ENCODE measurements at places on chromosomes 3 and 15. TPM values are rescaled to one million over a fixed set of nuclear protein-coding genes. Genes with fewer than 3 reads are reported as not detected.

- DNase-seq = no peak
Observed at GRCh38 chr3:87410110-87410509, 133.7 kb upstream of the POU1F1 start.

Gene CHAC1
- polyA plus RNA-seq = 5.6 TPM

- no peak for DNase-seq
Observed at GRCh38 chr3:68210635-68211034, 556.2 kb upstream of the SUCLG2 start.

GRCh38 chr3:123586131-123586530, 1.3 kb upstream of the HACD2 start:
- DNase-seq = peak; percentile 22

DNA sequence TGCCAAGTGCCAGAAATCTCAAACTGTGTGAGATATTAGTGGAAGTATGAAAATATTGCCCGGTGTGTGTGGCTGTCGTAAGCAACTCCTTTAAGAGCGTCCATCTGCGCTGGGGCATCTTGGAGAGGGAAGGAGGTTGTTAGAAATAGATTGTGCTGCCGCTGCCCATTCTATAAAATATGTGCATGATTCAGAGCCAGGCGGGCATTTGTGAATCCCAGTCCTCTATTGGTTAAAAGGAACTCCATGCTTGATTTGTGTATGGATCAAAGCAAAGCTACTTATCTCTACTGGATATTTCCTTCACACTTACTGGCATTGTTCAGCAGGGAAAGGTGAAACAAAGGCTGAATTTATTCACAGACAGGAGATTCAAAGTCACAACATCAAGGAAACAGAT, 89.6 kb upstream of the SNRK start:
- no peak for DNase-seq

Gene DNAH1
- 5.5 TPM for polyA plus RNA-seq

Gene B3GALNT1
- 17.5 TPM for polyA plus RNA-seq

DNA sequence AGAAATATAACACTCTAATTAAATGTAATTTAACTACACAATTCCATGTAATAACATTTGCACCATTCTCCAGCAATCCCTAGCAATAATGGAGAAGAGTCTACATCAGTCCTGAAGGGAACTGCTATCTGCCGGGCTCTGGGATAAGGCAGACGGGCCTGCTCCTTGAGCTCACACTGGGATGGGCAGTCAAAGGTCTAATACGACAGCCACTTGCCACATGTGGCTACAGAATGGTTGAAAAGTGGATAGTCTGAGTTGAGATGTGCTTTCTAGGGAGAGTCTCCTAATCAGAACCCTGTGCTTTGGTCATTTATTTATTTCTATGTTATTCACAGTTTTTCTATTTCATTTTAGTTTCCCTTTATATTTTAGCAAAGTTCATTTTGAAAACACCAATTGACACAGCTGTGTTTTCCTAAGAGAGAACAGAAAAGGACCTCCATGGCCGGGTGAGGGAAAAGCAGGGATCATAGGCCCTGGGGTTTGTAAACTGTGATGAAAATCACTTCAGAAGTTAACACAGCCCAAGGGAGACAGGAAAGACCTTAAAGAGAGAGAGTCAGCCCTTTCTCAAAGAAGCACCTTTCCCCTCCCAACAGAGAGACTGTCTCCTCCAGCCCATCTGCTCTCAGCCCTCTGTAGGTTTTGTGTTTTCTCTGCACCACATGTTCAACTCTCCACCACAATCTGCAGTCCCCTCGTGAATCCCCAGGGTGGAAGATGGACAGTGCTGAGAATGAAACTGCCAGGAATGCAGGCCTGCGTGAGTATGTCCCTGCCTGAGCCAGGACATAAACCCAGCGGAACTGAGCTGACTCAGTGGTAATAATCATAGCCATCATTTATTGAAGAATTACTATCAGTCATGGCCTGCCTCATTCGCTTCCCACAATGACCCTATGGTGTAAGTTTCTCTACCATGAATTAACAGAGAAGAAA, 11.6 kb downstream of the FSIP1 start:
- peak; percentile 86 for DNase-seq

GRCh38 chr3:148450819-148451218, 246.9 kb upstream of the AGTR1 start:
- no peak for DNase-seq

- DNase-seq = no peak
Observed at GRCh38 chr3:74617776-74618175, 3.3 kb upstream of the CNTN3 start.

GRCh38 chr15:96261575-96262034, 68.9 kb upstream of the NR2F2 start:
- DNase-seq = no peak

GRCh38 chr3:29247088-29247745, 33.7 kb upstream of the RBMS3 start:
- no peak for DNase-seq

DNA sequence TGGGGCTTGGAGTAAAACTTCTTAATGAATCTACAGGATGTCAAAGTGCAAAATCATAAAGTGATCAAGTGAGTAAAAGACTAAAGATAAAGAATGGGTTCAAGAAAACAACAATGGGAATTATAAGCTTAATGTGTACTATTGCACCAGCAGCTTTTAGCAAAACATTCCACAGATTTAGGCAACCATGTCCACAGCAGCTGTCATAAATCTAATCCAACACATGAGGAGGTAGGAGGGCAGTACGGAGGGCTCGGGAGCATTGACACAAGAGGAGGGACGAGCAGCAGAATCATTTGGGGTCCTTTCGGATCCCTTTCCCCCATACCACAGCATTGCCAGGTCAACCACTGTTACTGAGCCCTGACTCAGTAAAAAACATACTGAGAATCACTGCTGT, 464.3 kb upstream of the WNT5A start:
- no peak for DNase-seq

DNA sequence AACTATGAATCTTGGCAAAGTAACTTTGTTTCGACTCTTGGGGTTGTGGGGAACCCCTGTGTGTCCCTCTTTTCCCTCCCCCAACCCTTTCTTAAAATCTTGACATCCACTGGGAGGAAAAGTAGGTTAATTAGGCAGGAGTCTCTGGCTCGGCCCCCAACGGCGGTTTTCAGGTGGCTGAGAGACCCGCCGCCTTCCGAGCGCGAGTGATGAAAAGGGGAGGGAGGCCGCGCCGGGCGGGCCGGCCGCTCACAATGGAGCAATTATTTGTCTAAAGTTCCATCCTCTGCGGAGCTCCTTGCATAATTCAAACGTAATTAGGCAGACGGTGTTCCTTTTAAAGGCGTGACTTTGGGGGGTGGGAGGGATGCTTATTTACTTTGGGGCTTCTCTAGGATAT, 51.7 kb downstream of the ZIC4 start:
- no peak for DNase-seq

GRCh38 chr3:56931836-56932235, 128.6 kb upstream of the SPATA12 start:
- DNase-seq = no peak

Gene MESP1
- 1.3 TPM for polyA plus RNA-seq

Gene SYNPR
- polyA plus RNA-seq = not detected

DNA sequence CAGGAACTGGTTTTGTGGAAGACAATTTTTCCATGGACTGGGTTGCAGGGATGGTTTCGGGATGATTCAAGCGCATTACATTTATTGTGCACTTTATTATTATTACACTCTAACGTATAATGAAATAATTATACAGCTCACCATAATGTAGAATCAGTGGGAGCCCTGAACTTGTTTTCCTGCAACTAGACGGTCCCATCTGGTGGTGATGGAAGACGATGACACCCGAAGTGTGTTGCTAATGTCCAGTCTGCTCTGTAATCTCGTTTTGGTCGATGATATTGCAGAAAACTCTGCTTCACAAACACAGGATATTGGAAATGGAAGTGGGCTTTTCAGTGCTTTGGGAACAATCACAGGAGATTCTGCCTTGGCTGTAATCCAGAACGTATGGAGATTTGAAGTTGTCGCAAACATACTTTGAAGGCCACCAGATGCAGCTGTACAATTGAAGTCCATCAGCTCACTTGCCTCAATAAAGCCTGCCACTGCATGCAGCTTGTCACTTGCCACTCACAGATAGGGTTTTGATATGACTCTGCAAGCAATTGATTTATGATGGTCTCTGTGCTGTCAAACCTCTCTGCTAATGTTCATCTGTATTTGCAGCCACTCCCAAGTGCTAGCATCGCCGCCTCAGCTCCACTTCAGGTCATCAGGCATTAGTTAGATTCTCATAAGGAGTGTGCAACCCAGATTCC, 141.7 kb downstream of the TJP1 start:
- no peak for DNase-seq

Gene RBSN
- 17.4 TPM for polyA plus RNA-seq

DNA sequence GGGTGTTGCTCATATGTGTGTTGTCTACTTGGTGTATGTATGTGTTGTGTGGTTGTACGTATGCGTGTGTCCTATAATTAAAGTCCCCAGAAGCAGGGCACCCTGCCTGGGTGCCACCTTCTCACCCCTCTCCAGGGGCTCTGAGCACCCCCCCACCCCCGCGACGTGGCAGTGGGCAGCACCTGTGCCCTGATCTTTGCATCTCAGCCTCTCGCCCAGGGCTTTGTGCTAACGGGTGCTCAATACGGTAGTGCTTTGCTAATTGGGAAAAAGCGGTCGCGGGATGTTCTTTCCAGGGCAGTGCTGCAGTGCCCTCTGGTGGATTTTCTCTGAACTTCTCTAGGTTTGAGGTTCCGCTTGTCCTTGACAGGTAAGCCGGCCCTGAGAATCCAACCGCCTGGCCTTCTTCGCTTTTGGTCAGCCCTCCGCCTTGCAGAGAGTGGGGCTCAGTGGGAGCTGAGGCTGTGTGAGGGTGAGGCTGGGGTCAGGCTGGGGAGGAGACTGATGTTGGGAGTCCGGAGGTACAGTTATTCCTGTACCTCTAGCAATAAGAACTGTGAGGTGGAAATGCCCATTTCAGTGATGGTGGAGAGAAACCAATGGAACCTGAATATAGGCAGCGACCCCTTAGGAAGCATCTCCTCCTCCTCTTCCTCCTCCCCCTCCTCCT, 17.6 kb upstream of the EPHB3 start:
- peak; percentile 69 for DNase-seq

GRCh38 chr3:179695672-179696313, 43.0 kb downstream of the USP13 start:
- no peak for DNase-seq

Gene IGF2BP2
- 38.4 TPM for polyA plus RNA-seq

Gene TJP1
- 41.5 TPM for polyA plus RNA-seq

DNA sequence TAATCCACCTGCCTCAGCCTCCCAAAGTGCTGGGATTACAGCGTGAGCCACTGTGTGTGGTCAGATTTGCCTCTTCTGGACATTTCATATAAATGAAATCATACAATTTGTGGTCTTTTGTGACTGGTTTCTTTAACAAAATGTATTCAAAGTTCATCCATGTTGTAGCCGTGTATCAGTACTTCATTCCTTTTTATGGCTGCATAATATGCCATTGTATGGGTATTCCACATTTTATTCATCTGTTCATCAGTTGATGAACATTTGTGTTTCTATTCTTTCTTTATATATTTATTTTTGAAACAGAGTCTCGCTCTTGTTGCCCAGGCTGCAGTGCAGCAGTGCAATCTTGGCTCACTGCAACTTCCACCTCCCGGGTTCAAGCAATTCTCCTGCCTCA, 25.8 kb downstream of the WDR76 start:
- no peak for DNase-seq

DNA sequence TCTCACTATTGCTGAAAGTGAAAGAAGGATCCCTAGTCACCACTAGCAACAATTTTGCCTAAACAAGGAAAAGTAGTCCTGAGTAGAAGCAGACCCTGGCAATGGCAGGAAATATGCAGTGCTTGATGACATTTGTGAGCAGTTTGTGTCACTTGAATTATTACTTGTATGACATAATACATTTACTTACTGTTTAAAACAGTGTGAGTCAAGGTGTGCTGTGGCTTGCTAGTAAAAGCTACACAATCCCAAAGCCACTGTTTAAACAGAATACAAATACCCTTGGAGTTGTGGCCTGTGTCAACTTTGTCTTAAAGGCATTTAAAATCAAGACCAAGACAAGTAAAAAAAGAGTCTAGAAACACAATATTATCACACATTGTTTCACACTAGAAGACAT, 775.4 kb downstream of the ROBO1 start:
- DNase-seq = no peak

Gene GRK7
- not detected for polyA plus RNA-seq

Gene SH2D7
- polyA plus RNA-seq = 0.17 TPM

Gene LRCH3
- polyA plus RNA-seq = 25.7 TPM

Gene RYR3
- polyA plus RNA-seq = 54.5 TPM

Gene GCSAM
- 0.99 TPM for polyA plus RNA-seq

Gene SPG11
- polyA plus RNA-seq = 32.8 TPM

- peak; percentile 83 for DNase-seq
Observed at GRCh38 chr15:89665449-89666181, 10.3 kb upstream of the KIF7 start.

- DNase-seq = no peak
Observed at GRCh38 chr15:101625184-101625583, 27.0 kb downstream of the TM2D3 start.

DNA sequence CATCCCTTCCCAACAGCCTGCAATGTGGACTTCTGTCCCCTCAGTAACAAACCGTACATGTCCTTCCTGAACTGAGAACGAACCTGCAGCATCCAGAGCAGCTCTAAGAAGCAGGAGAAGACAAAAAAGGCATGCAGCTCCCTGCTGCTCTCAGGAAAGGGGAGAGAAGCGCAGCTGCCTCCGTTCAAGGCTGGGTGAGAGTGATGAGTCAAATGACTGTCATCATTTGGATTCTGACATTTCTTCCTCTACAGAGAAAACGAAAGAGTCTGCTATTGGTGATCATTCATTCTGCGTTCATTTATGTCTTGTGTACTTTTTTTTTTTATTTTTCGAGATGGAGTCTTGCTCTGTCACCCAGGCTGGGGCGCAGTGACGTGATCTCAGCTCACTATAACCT, 677.8 kb downstream of the FHIT start:
- no peak for DNase-seq

Gene NGLY1
- 35.5 TPM for polyA plus RNA-seq

DNA sequence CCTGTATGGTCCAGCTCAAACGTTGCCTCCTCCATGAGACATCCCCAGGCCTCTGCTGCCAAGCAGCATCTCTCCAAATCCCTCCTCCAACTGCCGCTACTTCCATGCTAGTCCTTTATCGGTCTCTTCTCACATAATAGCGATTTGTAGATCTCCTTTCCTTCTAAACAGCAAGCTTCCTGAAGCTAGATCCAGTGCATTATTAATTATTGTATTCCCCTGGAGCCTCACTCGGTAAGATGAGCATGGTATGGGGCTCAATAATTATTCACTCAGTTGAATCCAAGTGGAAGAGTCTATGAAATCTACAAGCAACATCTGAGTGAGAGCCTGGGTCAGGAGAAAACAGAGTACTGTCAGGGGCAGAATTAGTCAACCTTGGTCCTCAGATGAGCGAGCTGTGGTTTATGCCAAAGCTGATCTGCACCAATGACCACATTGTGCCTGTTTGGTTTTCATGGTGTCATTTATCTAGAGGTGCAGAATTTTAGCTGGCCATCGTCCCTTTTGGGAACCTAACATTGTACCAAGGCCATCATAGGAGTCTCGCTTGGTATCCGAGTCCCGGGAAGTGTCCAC, 93.8 kb upstream of the UBE2E1 start:
- DNase-seq = no peak

GRCh38 chr3:100454677-100455076, 37.7 kb upstream of the TMEM45A start:
- no peak for DNase-seq

- DNase-seq = peak; percentile 39
Observed at GRCh38 chr15:65326117-65326526, 21.6 kb downstream of the RNU5B-1 start.

All from muscle of back (tissue), 13 donors.